Skeletal muscle cell (primary cell): ENCODE measurements at places on chromosomes 3 and 15.
A peak's percentile ranks its signal among the peaks of the same experiment; 100 is the strongest.

DNA sequence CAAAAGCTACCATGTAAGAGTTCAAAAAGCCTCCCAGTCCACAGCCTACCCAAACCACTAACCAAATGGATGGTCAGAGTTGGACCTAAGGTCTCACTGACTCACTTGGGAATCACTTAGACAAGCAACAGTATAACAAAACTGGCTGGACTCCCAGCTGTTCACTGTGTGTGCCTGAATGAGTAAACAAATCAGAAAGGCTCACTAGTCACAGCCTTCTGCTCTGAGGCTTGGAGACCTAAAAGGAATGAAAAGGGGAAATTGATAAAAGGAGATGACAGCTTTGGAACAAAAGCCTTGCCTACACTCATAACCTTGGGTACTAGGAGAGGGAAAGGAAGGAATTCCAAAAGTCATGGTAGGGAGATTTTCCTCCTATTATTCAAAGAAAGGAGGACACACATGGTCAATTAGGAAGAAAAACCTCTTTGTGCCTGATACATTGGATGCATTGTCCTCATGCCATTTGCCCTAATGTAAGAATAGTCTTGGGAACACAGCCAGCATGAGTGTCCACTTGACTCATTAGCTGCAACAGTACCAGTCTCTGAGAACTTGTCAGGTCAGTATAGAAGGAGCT is 92.3 kb downstream of the FRMD5 start:
- DNase-seq, result peak; percentile 98

DNA sequence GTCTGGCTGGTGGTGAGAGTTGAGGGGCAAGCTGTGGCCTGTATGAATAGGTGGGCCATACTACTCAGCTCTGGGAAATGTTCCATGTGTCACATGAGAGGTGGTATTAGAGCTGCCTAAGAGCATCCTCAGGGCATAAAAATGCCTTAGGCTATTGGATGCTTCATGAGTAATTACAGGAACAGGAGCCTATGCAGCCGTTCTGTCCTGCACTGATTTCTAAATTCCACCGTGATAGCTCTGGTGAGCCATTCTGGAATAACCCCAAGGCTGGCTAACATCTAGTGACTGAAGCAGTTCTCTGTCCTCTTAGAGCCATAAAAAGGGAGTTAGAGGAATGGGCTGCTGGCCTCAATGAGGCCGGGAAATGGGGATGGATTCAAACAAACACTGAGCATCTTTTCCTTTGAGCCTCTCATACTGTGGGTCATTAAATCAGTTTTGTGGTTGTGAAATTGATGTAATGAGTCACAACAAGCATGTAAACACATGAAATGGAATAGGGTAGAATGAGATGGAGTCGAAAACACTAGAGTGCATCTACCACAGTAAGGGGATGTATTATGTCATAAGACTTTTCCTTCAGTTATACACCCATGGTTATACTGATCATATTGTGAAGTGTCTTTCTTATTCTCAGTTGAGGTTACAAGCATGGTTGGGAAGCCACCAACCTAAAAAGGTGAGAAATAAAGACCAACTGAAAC is 41.0 kb downstream of the DGKG start:
- DNase-seq, result no peak

DNA sequence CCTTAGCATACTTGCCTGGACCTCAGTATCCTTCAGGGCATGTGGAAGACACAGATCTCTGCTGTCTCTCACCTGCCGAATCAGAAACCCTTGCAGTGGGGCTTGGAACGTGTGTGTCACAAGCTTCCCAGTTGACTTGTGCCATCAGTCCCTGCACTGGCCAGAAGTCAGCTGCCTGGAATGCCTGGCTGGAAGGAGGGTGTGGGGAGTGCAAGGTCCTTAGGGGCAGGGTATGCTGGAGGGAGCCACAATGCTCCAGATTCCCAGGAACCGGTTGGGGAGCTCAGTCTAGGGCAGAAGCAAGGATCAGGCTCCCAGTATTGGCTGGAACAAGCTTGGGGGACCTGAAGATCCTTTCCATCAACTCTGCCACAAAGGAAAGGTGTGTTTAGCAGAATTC is 27.1 kb downstream of the SPSB4 start:
- no peak for DNase-seq

- DNase-seq, result no peak
Observed at GRCh38 chr3:72384602-72385001, 463.6 kb downstream of the SHQ1 start.

DNA sequence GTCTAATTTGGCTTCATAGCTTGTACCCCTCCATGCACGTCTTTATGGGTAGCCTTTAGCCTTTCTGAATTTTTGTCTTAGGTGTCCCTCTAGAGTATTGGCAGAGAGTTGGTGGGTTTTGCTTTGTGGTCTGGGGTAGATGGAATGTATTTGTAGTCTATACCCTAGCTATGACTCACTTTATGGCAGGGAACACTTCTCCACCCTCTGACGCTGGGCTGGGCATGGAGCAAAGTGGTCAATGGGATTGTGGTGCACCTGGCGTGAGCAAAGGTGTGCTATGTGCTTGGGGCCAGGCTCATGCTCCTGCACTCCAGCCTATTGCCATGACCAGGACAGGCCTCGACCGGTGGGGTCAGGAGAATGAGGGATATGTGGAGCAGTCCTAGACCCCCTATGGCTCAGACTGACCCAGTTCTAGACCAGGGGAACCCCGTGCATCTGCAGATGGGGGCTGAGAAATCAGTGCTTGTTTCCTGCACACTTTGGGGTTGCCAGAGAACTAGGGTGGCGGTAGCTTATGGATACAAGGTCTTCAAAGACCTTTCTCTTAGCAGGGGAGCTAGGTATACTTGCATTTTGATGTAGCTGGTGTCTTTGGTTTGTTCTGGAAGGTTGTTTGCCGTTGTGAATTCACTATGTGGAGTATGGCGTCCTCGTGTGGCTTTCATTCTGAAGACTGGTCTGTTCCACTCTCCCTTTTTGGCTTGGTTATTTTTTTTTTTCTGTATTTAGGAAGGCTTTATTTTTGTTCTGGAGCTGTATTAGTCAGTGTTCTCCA is 49.4 kb upstream of the RPL32 start:
- no peak for DNase-seq

DNA sequence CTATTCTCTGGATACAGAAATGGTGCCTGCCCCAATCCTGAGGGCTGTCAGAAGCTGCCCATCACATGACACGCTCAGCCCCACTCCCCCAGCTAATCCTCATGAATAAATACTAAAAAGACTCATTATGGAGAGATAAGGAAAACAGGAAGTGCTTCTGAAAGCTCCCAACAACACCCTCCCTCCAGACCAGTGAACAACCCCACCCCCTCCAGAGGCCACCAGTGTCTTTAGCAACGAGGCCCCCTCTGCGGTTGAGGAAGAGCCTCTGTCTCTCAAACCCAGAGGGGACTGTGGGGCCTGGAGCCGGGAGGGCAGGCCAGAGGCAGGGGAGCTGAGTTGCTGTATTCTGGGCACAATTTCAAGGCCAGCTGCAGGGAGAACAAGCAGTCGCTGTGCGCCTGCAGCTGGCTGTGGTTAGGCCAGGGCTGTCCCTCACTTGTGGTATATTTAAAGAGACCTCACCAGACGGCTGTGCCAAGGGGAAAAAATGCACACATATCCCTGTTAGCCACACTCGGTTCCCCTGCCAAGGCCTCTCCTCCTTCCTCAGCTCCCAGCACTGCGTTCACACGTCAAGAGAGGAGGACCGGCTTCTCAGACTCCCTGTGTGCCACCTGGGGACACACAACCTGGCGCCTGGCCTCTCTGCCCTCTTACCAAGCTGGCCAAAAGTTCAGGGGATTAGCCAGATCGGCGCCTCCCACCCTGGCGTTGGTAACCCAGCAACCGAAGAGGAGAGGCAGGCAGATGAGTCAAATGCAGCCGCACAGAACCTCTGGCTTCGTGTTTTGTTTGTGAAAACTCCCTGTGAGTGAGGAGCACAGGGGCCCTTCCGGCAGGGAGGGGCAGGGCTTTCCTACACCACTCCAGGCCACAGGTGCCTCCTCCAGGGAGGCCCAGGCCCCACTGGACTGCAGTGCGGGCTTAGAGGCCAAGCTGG is 101.2 kb upstream of the ETV5 start:
- DNase-seq, result peak; percentile 63

GRCh38 chr3:60514866-60515265 is 736.4 kb downstream of the FHIT start:
- no peak for DNase-seq

DNA sequence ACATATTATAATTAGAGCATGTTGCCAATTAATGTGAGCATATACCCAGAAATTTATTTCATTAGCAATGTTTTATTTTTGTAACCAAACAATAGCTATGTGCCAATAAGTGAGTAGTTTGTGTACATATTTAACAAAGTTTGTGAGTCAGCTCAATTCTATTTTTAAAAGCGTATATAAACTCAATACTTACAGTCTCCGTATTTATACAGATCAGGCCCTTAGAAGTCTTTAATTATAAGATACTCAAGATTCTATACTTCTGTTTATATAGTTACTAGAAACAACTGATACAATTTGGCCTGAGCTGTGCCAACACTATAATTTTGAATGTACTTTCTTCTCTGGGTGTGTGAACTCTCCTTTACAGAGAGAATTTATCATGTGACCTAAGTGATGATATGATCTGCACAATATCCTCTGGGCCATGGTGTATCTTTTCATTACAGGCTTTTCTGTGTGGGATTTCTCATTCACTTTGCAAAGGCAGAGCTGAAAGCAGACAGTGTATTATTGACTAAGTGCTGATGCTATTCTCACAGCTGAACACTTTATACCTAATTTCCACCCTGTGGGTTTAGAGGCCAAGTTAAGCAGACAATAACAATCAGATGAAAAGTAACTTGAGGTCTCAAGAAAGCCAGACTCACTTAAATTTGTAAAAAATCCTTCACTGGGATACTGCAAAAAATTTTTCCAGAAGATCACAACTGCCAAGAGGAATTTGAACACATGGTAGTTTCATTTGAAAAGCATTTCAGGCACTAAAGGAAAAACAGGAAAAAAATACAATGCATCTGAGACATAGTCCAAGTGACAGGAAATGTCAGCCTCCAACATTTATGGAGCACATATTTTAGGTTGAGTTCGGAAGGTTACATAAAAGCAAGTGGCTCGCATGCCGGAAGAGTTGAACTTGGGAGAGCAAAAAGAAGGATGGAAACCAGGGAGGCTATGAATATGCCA is 277.9 kb upstream of the SEMA6D start:
- DNase-seq, result no peak

GRCh38 chr15:45684533-45684932 is 49.7 kb downstream of the SQOR start:
- no peak for DNase-seq

DNA sequence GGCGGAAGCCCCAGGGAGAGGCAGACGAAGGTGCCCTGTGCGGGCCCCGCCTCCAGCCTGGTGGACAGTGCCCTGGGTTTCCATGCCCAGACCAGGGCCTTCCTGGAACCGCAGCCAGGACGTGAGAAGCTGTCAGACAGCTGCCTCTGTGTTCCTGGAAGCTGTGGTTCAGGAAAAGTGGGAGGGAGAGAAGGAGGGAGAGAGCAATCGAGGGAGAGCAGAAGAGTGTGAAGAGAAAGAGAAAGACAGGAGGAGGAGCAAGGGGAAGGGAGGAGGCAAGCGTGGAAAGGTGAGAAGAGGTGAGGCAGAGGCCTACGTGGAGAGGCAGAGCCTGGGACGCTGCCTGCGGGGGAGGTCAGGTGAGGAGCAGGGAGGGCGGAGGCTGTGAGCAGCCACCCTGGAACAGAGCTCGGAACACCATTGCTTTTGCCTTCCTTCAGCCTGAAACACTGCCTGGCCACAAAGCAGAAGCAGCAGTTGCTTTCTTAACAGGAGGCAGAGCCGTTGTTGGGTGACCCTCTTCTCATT is 18.6 kb downstream of the ZDHHC19 start:
- DNase-seq, result no peak

- no peak for DNase-seq
Observed at GRCh38 chr3:25888892-25889524, 99.1 kb downstream of the OXSM start.

- DNase-seq, result no peak
Observed at GRCh38 chr3:194103505-194103904, 32.4 kb upstream of the HES1 start.

- DNase-seq, result no peak
Observed at GRCh38 chr15:100234158-100235029, 107.4 kb downstream of the ADAMTS17 start.

GRCh38 chr3:184218814-184219213 is 10.6 kb upstream of the VWA5B2 start:
- no peak for DNase-seq

GRCh38 chr3:19488939-19489338 is 340.6 kb downstream of the KCNH8 start:
- DNase-seq, result no peak

DNA sequence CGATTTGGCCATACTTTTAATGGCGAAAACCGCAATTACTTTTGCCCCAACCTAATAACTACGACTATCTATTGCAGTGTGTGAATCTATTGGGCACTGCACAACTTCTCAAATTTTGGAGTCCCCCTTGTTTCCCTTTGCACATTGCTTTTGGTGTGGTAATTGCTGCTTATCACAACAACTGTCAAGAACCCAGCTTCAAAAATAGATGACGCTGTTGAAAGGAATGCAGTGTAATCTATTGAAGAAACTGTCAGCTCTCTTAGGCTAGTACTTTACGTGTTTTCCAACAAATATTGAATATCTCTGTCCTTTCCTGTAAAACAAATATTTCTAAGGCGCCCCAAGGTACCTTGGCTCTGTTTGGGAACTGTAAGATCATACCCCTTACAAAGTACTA is 222.8 kb upstream of the UBE2E2 start:
- DNase-seq, result peak; percentile 1

GRCh38 chr15:99016680-99017321 is 9.2 kb upstream of the PGPEP1L start:
- peak; percentile 33 for DNase-seq

DNA sequence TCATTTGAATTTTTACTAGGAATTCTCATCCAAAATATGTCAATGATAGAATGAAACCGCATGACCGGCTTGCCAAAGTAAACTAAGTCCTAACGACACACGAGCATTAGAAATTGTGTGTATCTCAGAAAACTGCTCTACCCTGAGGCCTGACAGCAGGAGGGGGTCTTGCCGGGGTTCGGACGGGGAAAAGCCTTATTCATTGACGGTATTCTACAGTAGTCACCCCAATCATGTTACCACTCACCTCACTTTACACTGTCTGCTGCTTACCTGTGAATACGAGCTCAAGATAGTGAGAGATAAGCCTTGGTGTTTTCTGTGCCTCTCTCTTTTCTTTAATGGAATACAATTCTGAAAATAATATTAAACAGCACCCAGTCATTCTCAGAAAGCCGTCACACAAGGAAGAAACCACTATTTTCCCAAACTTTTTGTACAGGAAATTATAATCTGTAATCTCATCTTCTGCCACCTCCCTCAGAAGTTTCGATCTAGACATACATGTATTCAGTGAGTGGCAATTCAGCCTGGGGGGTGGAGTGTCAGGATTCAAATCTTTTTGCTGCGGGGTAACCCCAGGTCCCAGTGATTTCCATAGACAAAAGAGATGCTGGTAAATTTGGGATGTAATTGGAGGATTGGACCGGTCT is 492 bp upstream of the FAM43A start:
- DNase-seq, result no peak

GRCh38 chr3:159664006-159664405 is 324.6 kb upstream of the IL12A start:
- no peak for DNase-seq

DNA sequence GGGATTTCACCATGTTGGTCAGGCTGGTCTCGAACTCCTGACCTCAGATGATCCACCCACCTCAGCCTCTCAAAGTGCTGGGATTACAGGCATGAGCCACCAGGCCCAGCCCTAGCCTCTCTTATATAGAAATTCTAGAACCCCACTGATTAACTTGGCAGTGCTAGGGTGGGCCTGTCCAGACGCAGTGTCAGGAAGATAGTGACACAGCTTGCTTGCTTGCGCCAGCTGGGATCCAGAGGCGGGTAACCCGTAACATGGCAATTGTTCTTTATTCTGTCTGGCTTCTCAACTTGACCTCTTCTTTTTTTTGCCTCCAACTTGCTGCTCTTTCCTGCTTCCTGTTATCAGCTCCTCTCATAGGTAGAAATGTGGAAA is 16.2 kb downstream of the CEP19 start:
- DNase-seq, result no peak
